ENCODE measurements at places on chromosomes 6 and 20.

DNA sequence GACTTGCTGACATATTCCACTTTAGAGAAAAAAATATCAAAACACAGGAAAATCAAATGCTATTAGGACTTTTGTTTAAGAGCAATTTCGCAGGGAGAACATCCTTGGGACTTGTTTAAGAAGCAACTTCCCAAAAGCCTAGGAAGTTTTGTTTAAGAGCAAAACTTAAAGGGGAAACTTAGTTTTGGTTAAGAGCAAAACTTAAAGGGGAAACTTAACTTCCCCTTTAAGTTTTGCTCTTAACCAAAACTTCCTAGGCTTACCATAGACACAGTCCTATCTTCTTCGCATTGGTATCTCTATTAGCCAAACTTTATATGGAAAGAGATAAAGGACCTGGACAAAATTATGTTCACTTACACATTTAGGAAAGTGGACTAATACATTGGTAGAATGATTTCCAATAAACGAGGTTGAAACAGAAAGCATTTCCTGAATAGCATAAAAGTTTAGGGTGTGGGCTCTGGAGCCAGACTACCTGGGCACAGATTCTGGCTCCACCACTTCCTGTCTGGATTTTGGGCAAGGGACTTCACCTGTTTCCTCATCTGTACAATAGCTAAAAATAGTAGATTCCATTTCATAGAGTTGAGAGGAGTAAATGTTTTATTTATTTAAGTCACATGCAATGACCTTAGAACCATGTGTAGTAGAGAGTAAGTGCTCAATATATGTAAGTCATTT is 15.7 kb downstream of the PAQR8 start:
- no peak for DNase-seq

DNA sequence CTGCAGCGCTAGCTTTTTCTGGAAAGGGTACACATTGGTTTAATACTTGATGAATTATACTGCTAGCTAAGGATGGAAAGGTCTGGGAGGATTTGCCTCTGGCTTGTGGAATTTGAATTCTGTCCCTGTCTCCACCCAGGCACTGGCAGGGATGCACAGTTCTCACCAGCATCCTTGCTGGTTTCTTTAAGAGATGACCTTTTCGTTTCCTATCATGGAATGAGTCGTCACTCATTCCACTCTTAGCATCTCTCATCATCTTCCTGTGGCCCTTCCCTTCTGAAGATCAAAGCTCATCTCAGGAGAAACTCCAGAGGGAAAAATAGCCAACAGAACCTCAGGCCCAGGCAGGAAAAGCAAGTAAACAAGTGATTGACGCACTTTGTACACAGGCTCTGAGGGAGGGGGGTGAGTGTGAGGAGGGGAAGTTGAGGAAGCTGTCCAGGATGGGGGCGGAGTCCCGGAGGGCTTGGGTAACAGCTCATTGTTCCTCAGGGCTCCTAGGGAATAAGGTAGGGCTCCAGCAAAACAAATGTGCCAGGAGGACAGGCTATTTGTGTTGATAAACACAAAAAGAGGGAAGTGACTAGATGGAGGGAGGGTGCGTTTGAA is 25.7 kb upstream of the SAYSD1 start:
- DNase-seq: no peak

DNA sequence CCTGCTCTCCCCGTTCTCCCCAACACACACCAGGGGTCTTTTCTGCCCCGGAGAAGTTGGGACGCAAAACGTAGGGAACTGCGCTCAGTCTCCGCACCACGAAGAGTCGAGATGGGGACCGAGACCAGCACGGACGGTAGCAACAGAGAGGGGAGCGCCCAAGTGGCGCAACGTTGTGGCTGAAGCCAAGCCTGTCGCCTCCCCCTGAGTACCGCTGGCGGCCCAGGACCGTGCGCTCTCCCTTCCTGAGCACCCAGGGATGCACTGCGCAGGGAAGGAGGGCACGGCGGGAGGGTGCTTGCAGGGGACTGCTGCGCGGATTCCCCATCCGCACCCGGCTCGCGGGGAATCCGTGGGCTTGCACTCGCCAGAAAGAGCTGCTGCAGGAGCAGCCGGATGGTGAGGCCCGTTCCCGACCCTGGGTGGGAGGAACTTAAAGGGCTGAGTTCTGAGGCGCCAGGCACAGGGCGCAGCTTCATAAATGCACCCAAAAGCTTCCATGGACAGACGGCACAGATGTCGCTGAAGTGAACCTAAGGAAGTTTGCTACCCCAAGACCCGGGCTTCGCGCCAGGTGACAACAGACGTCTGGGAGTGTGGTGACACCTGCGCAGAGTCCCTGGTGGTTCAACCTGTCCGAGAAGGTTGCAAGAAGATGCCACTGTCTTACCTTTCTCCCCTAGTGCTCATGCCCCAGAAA is 178.7 kb downstream of the TBXT start:
- DNase-seq: no peak

DNA sequence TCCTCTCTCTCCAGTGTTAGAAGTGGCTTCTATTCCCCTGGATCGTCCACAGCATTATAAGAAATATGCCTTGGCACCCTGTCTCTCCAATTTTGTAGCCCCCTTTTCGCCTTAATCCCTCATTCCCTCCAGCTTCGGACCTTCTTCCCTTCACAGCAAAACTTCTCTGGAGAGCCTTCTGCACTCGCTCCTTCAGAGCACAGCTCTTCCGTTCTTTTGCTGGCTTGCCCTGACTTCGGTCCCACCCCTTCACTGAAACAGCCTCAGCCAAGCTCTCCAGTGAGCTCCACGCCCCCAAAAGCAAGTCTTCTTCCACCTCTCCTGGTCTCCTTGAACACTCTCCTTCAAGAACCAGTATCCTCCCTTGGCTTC is 134.7 kb upstream of the RNF24 start:
- no peak for DNase-seq

- no peak for DNase-seq
Measured at GRCh38 chr6:11006061-11006460, 38.0 kb downstream of the ELOVL2 start.

DNA sequence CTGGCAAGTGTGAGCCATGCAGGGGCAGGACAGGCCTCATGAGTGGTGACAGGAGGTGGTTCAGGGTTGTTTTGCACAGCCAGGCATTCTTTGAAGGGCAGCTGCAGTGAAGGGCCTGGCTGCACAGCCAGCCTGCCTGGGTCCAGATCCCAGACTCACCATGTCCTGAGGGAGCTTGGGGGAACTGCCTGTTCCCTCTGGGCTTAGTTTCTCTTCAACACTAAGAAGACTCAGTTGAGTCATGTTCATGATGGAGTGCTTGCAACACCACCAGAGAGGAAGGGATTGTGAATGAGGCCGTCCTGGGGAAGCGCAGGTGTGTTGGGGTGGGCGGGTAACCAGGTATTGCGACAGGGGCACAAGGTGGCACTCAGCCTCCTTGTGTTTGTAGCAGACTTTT is 102.4 kb downstream of the CDH26 start:
- no peak for DNase-seq

DNA sequence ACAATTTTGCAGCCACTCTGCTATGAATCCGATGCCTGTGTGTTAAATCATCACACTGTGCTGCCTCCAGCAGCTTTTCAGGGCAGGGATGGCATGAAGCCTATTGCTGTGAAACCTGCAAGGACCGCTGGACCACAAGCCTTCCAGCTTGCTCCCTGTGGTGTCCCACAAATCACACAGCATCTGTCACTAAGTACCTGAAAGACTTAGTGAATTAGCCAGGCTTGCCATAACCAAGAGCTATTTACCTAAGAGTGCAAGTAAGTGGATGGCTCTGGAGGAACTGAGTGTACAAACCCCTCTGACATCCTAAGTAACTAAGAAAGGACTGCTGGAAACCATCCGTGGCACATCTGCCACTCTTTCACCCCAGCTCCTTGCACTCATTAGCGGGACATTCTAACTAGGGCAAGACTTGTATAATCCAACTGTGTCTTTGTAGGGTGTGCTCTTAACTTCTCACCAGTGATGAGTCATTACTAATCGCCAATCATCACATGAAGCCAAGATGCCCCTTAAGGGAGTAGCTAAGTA is 34.7 kb downstream of the FOXQ1 start:
- DNase-seq: no peak

- DNase-seq: no peak
Measured at GRCh38 chr6:162119341-162119740, 608.2 kb downstream of the PRKN start.

GRCh38 chr6:37972994-37973757 is 153.6 kb downstream of the ZFAND3 start:
- peak; percentile 5 for DNase-seq

DNA sequence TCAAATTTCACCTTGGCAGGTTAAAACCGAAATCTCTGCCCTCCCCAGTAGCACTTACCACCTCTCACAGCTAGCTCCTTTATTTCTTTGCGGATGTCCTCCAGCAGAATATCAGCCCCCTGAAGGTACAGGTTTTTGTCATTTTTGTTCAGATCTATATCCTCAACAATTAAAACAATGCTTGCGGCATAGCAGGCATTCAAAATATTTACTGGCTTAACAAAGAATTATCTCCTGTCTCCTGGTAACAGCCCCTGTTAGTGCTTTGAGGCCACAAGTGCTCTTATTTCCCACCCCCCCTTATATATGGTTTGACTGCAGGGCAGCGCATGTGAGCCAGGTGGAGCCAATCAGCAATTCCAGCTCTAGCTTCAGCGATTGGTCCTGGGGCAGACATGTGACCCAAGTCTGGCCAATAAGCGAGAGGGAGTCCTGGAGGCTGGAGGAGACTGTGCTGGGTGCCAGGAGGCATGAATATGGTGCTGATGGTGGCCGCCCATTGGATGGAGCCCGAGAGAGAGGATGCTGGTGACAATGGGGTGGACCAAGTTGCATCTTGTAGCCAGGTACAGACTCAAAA is 21.0 kb downstream of the SULF2 start:
- no peak for DNase-seq

DNA sequence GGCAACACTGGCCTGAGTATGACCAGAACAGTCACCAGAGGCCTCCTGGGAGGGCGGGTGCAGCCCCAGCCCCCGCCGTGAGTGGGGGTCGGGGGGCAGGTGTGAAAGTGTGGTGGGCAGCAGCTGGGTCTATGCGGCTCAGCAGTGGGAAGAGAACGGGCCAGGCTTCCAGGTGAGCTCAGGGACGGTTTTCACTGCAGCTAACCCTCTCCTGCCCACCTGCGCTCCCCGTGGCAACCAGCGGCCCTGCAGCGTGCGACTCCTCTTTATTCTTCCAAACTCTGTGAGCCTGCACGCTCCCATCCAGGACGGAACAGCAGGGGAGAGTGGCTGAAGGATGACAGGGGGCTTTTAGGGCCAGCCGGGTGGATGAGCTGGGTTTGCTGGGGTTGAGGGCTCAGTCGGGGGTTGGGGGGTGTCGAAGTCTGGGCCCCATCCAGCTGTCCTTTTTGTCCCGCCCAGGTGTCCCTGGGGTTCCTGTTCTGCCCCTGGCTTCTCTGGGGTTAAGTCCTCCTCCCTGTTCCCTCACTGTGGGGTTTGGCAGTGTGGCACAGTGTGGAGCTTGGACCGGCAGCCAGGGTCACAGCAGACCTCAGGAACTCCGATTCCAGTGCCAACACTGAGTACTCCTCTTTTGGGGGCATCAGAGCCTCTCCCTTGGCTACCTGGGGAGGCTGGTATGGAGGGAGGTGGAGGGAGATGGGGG is 859 bp upstream of the BIRC7 start:
- peak; percentile 47 for DNase-seq

- DNase-seq: no peak
Measured at GRCh38 chr6:73648166-73648565, 5.6 kb downstream of the SLC17A5 start.

GRCh38 chr6:6557886-6558285 is 30.6 kb upstream of the LY86 start:
- no peak for DNase-seq

- DNase-seq: no peak
Measured at GRCh38 chr20:54051068-54051467, 19.3 kb downstream of the BCAS1 start.

GRCh38 chr20:4341804-4342485 is 326.6 kb upstream of the RNF24 start:
- DNase-seq: no peak

DNA sequence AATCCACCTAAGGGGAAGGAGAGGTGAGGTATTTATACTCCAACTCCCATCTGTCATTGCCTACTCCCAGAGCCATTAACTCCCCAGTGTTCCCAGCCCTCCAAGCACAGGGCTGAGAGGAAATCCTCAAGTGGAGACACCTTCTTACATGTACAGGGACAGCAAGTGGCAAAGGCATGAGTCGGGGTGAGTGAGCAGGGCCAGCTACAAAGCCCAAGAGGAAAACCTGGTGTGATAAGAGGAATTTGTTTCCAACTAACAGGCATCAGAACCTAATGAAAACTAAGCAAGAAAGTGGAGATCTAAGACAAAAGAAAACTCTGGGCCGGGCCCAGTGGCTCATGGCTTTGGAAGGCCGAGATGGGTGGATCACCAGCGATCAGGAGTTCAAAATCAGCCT is 70.0 kb upstream of the SRSF6 start:
- DNase-seq: no peak

DNA sequence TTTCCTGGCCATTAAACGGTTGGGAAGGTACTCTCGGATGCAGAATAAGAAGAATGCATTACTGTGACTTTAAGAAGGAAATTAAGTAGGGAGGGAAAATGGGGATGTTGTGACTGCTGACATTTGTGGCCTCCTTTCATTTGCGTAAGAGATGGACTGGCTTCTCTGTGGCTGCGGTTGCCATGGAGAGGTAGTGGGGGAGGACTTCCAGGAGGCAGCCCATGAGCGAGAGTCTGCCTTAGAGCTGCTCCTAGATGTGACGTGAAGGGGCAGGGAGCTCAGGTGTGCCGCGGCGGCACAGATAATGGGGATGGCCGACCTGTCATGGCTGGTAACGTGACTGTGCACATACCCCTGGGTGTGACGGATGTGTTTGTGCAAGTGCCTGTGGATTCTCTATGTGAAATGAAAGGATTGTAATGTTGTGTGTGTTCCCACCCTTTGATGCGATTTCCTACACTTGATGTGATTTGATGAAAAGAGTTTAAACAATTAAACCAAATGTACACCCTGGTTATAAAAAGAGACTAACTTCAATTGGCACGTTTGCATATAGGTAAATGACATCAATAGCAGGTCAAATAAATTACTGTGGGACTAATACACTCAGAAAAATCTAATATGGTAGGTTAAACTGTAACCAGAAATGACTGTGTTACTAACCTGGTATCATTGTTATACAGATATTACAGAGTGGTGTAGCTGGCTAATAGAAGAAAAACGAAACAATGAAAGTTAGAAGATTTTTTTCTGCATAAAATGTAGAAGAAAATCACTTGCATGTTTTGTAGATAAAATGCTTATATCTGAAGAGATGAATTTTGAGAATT is 48.9 kb downstream of the HIVEP1 start:
- peak; percentile 3 for DNase-seq

- DNase-seq: no peak
Measured at GRCh38 chr20:32062776-32063170, 10.7 kb downstream of the HCK start.

DNA sequence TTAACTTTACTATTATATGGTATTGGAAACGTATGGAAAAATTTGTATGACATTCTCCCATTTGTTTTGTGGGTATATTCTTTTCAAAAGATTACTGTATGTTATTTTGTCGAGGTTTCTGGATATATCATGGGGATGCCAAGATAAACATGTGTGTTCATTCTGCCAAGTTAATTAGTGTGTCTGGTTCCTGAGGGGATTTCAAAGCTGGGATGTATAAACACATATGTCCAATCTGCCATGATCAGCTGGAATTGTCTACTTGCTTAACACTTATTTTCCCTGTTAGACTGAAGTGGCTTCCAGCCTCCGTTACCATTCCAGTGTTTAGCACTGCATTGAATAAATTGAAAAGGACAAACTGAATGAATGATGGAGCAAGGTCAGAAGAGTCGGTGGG is 86.2 kb downstream of the DNAH8 start:
- no peak for DNase-seq
